ENCODE measurements at places on chromosomes 1 and 21.

DNA sequence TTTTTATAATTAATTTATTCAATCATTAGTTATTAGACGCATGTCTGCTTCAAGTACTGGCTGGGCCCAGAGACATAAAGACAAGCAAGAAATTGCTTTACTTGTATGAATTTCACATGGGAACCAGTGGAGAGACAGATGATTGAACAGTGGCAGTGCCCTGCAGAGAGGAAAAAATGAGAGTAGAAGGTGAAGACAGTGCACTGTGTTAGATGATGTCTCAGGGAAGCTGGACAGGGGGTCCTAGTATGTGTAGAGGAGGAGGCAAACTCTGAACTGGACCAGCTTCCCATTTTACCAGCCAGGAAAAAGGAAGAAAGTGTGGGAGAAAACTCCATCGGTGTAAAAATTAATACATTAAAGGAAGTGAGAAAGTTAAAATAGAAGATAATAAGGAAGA lies 126.0 kb downstream of the BACH1 start:
- H3K36me3 ChIP-seq: no peaks in the 10 kb centered on the region
- H3K4me3 ChIP-seq: no peak overlapping the region
- H3K27me3 ChIP-seq: no peaks in the 10 kb centered on the region
- no peak for DNase-seq

- H3K4me1 ChIP-seq: no peaks in the 10 kb centered on the region
- H3K27ac ChIP-seq: no peak overlapping the region
- no peak overlapping the region for H3K4me3 ChIP-seq
- DNase-seq: no peak
- H3K27me3 ChIP-seq: no peaks in the 10 kb centered on the region
Measured at GRCh38 chr1:236844499-236845271, 49.6 kb downstream of the MTR start.

DNA sequence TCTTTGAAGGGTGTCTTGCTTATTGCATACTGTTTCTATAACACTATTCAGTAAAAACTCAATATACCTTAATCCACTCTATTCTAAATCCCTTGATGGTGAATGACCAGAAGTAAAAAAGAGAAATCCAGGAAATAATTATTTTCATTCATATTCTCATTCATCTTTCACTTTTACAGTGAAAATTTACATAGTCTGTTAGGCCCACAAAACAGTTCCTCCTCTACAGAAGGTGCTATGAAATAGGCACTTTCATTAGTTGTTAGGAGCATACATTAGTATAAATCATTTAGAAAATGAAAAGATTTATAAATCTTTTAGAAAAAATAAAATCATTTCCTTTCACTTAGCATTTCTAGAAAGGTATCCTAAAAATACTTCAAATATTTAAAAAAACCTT lies 115.1 kb downstream of the LHX4 start:
- no peak overlapping the region for H3K4me3 ChIP-seq
- no peak for DNase-seq
- no peak overlapping the region for H3K27ac ChIP-seq
- no peaks in the 10 kb centered on the region for H3K27me3 ChIP-seq
- peaks cover 3% of the 10 kb centered on the region for H3K4me1 ChIP-seq
- H3K36me3 ChIP-seq: no peaks in the 10 kb centered on the region

GRCh38 chr1:171122299-171122698 lies 31.6 kb downstream of the FMO3 start:
- H3K36me3 ChIP-seq: no peaks in the 10 kb centered on the region
- H3K27ac ChIP-seq: no peak overlapping the region
- H3K4me1 ChIP-seq: no peaks in the 10 kb centered on the region
- no peak overlapping the region for H3K4me3 ChIP-seq
- DNase-seq: no peak

DNA sequence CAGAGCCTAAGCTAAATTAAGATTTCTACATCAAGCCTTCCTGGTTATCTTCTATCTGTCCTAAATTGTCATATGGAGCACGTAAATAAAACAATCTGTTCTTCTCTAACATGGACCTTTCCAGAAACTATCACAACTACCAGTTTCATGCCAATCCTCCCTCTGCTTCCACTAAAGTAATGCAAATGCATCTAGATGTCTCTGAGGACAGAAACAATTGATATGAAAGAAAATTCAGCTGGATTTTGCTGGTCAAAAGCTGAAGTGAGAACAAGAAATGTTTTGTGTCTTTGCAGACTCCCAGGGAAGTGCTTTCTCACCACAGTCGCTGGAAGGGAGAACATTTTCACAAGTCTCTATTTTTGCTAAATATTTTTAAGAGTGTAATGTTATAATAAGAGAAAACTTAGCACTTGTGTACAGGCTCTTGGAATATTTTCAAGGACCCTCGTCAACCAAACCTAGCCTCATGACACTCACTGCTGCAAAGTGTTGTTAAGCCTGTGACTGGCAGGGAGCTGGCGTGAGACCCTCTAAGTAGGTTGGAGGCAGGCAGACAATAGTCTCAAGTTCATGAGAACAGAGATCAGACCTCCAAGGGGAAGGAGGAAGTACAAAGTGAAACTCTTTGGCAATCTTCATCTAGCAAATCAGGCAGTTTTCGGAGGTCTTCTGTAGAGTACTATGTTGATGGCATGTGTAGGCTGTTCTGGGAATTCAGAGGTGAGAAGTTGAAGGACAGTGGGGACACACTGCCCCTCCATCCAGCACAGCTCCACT lies 38.8 kb downstream of the DNASE2B start:
- H3K27ac ChIP-seq: no peak overlapping the region
- no peak overlapping the region for H3K4me3 ChIP-seq
- H3K4me1 ChIP-seq: peaks cover 12% of the 10 kb centered on the region
- no peaks in the 10 kb centered on the region for H3K36me3 ChIP-seq
- no peaks in the 10 kb centered on the region for H3K27me3 ChIP-seq

DNA sequence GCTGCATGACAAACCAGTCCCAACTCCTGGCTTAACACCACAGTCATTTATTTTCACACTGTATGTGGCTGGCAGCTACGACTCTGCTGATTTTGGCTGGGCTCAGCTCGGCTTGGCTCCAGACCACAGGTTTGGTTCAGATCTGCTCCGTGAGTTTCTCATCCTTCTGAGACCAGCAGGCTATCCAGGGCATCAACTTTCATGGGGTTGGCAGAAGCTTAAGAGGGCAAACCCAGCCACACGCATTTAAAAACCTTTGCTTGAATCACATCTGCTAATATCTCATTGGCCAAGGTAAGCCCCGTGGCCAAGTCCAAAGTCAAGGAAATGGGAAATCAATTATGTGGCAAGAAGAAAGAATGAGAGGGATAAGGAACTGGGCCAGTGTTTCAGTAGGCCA lies 574.2 kb downstream of the MATN1 start:
- no peak overlapping the region for H3K27ac ChIP-seq
- no peaks in the 10 kb centered on the region for H3K27me3 ChIP-seq
- H3K4me3 ChIP-seq: no peak overlapping the region
- no peak for DNase-seq
- no peaks in the 10 kb centered on the region for H3K36me3 ChIP-seq

- H3K4me1 ChIP-seq: no peaks in the 10 kb centered on the region
- H3K36me3 ChIP-seq: no peaks in the 10 kb centered on the region
- no peak overlapping the region for H3K27ac ChIP-seq
- H3K4me3 ChIP-seq: no peak overlapping the region
- DNase-seq: no peak
- no peaks in the 10 kb centered on the region for H3K27me3 ChIP-seq
Measured at GRCh38 chr1:77133731-77134358, 85.4 kb downstream of the PIGK start.

DNA sequence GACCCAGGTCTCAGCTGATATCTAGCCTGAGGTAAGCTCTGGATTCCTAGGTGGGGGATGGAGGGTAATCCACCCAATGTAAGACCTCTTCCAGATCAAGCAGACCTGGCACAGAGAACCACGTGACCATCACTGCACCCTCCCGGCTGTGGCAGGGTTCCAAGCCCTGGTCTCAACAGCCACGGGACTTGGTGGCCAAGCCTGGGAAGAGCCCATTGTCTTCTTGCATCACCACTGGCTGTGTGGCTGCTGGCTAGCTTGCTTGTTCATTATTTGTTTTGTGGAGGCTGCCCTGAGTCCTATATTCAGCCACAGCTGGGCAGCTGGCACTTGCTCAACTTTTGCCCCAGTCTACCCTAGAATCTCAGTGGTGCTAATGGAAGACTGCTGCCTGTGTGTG lies 24.1 kb upstream of the NFASC start:
- no peaks in the 10 kb centered on the region for H3K27me3 ChIP-seq
- no peaks in the 10 kb centered on the region for H3K4me1 ChIP-seq
- H3K4me3 ChIP-seq: no peak overlapping the region
- H3K36me3 ChIP-seq: no peaks in the 10 kb centered on the region

DNA sequence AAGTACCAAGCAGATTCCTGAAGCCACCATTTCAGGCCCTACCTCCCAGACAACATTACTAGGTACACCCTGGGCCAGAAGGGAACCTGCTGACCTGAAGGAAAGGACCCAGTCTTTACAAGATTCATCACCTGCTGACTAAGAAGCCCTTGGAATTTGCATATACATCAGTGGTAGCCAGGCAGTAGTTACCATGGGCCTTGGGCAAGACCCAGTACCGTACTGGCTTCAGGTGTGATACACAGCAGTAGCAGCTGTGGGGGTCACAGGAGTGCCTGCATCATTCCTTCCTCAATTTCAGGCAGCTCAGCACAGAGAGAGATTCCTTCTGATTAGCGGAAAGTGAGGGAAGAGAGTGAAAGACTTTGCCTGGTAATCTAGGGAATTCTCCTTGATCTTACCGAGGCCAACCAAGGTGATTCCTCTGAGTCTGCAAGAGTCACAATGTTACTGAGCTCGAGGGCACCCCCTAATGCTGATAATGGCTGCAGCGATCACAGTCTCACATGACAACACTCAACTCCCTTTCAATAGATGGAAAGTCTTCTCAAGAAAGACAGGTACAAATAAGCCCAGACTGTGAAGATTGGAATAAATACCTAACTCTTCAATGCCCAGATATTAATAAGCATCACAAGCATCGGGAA lies 22.0 kb upstream of the UHMK1 start:
- no peaks in the 10 kb centered on the region for H3K36me3 ChIP-seq
- no peak overlapping the region for H3K4me3 ChIP-seq
- H3K27ac ChIP-seq: no peak overlapping the region
- no peaks in the 10 kb centered on the region for H3K4me1 ChIP-seq

DNA sequence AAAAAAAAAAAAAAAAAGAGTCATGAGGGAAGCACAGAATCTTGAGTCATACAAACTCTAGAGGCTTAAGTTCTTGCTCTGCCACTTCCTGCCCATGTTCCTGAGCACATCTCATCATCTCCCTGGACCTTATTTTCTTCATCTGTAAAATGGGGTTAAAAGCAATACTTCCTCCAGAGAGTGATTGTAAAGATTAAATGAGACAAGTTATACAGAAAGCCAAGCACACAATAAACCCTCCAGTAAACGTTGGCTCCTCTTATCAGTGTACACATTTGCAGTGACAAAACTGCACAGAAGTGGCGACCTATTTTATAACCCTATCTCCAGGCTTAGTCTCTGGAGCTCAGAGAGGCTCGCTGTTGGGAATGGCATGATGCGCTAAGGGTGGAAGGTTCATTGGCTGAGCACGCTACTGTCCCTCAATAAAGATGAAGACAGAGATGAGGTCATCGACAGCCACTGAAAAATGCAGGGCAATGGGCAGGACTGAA lies 82.1 kb downstream of the RRAGC start:
- H3K36me3 ChIP-seq: no peaks in the 10 kb centered on the region
- H3K27ac ChIP-seq: no peak overlapping the region
- no peak for DNase-seq
- H3K4me3 ChIP-seq: no peak overlapping the region

- H3K4me1 ChIP-seq: no peaks in the 10 kb centered on the region
- H3K36me3 ChIP-seq: no peaks in the 10 kb centered on the region
- no peak overlapping the region for H3K27ac ChIP-seq
- DNase-seq: no peak
Measured at GRCh38 chr1:110750562-110750961, 75.8 kb upstream of the KCNA3 start.

DNA sequence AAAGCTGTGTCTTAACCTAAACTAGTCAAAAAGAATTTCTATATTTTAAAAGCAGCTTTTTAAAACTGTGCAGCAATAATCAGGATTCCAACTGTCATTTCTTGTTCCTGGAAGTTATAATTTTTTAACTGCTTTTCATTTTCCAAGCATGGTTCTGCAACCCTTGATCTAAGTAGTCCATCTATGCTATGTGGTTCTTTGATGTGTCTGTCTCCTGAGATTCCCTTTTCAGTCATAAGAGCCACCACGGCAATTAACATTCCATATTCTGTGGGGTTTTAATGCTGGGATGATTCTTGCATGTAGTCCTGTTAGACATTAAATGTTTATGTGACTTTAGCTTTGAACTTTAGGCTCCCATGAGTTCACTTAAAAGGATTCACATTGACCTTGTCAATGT lies 220.4 kb downstream of the TPR start:
- peaks cover 4% of the 10 kb centered on the region for H3K4me1 ChIP-seq
- no peak for DNase-seq
- H3K36me3 ChIP-seq: no peaks in the 10 kb centered on the region
- no peak overlapping the region for H3K27ac ChIP-seq

- H3K4me3 ChIP-seq: no peak overlapping the region
- no peak overlapping the region for H3K27ac ChIP-seq
- DNase-seq: no peak
- no peaks in the 10 kb centered on the region for H3K27me3 ChIP-seq
- peaks cover 16% of the 10 kb centered on the region for H3K4me1 ChIP-seq
Measured at GRCh38 chr1:225695578-225696337, 42.8 kb upstream of the ENAH start.

DNA sequence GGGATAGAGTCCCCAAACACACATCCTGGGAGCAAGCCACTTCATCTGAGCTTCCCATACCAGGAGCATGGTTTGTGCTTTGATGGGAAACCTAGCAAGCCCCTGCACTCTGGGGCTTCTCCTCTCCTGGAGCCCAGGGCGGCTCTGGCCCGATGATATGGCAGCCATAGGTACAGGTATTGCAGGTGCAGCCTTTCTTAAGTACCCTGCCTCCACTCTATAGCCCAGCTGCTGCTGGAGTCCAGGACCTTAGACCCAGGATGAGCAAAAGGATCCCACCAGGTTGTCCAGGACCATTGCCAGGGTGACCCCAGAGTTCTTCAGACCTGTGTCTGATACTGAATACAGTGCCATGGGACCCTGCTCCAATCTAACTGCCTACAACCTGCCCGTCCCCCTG lies 4.2 kb downstream of the C1orf226 start:
- peaks cover 10% of the 10 kb centered on the region for H3K4me1 ChIP-seq
- H3K4me3 ChIP-seq: no peak overlapping the region
- no peaks in the 10 kb centered on the region for H3K36me3 ChIP-seq
- H3K27me3 ChIP-seq: no peaks in the 10 kb centered on the region
- DNase-seq: no peak
- H3K27ac ChIP-seq: no peak overlapping the region

DNA sequence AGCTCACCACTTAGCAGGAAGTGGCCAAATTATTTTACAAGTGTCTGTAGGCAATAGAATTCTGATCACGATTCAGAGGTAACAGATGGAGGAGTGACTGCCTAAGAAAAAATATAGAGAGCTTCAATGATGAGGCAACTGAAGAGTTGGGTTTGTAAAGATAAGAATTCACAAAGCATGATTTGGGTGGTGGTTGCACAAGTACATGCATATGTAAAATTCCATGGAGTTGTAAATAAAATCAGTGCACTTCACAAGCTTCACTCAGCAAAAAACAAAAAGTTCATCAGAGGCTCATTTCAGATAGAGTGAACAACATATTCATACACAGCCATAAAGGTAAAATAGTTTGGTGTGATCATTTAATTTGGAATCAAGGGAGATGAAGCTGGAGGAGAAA lies 10.9 kb downstream of the ANP32E start:
- H3K27me3 ChIP-seq: no peaks in the 10 kb centered on the region
- no peak overlapping the region for H3K4me3 ChIP-seq
- DNase-seq: no peak
- no peaks in the 10 kb centered on the region for H3K4me1 ChIP-seq
- peaks cover 14% of the 10 kb centered on the region for H3K36me3 ChIP-seq

Measured in Panc1 (cell line).